GM23338 (cell line): ENCODE measurements at places on chromosomes 4 and X.

- no peak for DNase-seq
Observed at GRCh38 chr4:6194458-6195195, 5.7 kb downstream of the JAKMIP1 start.

GRCh38 chr4:184248216-184248615, 30.5 kb upstream of the ENPP6 start:
- DNase-seq, result no peak

GRCh38 chrX:110210417-110211139, 107.3 kb downstream of the AMMECR1 start:
- no peak for DNase-seq

- no peak for DNase-seq
Observed at GRCh38 chrX:72110051-72110875, 21.5 kb downstream of the RTL5 start.

GRCh38 chr4:147830987-147831386, 99.1 kb downstream of the ARHGAP10 start:
- no peak for DNase-seq
